AG04449 (cell line): ENCODE measurements at places on chromosomes 6 and 20.

DNA sequence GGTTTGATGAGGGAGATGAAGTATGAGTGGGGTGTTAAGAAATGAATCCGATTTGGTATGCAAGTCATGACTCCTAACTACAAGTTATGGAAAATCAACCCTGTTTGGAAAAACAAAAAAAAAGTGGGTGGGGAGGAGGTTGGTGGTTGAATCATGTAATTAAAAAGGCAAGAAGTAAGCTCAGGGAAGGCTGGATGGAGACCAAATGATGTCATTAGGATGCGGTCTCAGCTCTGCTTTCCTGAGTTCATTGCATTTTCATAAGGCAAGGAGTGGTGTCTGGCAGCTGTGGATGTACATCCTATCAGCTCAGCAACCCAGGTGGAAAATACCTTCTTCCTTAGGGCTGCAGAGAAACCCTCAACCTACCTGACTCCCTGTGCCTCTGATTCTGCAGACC lies 60.4 kb upstream of the AKAP12 start:
- DNase-seq, result peak; percentile 31

GRCh38 chr20:58854638-58855471 lies 2.3 kb downstream of the GNAS start:
- DNase-seq, result no peak

- DNase-seq, result no peak
Measured at GRCh38 chr20:10240655-10241054, 22.0 kb downstream of the SNAP25 start.

DNA sequence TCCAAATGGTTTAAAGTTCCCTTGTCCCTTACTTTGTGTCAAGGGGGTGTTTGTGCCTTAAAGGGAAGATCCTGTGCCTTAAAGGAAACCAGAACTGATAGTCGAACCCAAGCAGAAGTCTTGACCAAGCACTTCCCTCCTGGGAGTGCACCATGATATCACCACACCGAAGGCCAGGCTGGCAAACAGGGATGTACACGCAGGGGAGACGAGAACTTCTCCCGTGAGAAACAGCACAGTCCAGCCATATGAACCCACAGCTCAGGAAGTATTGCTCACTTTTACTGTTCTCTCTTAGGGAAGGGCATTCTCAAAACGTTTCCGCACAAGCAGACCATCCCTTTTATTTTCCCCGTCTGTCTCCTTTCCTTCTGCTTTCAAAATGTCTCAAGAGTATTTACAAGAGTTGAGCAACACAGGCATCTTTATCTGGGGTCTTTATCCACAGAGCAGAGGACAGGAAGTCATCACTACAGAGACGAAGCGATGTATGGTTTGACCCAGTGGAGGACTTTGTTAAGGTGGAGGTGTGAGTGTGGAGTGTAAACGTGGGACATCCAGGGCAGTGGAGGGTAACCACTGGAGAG lies 12.8 kb upstream of the SERPINB1 start:
- DNase-seq, result no peak

- DNase-seq, result no peak
Measured at GRCh38 chr6:89553431-89553830, 85.1 kb downstream of the LYRM2 start.

GRCh38 chr20:56582542-56582941 lies 46.6 kb upstream of the TFAP2C start:
- DNase-seq, result no peak

- no peak for DNase-seq
Measured at GRCh38 chr6:119313937-119314884, 35.4 kb downstream of the MAN1A1 start.

- DNase-seq, result no peak
Measured at GRCh38 chr6:129981598-129981997, 36.8 kb upstream of the L3MBTL3 start.

DNA sequence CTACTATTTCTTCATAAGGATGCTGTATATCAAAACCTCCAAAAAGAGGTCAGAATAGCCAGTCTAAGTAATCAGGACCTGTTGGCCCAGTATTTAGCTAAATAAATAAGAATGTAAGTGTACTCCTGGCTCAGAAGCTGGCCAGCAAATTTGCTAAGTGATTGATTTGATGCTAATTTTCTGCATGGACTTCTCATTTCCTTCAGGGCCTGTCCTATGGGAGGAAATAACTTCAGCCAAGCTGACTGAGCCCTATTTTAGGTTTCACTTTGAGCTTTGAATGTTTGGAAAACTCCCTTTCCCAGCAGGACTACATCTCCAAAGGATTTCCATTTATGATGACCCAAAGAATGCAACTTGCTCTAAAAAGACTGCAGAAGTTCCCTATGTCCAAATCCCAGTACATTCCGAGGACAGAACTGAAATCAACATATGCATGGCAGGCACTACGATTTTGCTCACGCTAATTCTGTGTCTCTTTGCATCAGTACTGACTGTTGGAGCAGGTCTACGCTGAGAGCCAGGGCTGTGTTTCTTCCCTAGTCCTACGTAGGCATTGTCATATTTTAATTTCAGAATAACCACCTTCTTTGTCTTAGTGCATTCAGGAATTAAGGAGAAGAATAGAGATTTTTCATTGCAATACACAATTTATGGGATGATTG lies 441.4 kb upstream of the PLCB4 start:
- DNase-seq, result no peak

DNA sequence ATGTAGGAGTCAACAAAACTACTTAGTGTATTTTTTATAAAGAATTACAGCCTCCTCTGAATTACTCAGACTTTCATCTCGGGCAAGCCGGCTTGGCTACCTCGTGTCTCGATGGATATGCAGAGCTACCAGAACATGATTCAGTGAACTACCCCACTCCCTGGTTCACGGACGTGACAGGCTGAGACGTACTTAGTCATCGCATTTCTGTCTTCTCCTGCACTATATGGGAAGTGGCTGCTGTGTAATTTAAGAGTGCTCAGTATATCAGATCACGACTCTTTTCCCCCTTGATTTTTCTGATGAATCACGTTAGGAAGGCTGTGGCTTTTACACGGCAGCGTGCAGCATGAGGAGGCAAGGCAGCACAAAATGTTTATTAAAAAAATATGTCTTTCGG lies 302.7 kb upstream of the ZFP64 start:
- DNase-seq, result peak; percentile 95

- DNase-seq, result no peak
Measured at GRCh38 chr6:18413381-18413780, 26.2 kb downstream of the RNF144B start.

- no peak for DNase-seq
Measured at GRCh38 chr6:140744659-140745320, 1370.3 kb upstream of the CITED2 start.

DNA sequence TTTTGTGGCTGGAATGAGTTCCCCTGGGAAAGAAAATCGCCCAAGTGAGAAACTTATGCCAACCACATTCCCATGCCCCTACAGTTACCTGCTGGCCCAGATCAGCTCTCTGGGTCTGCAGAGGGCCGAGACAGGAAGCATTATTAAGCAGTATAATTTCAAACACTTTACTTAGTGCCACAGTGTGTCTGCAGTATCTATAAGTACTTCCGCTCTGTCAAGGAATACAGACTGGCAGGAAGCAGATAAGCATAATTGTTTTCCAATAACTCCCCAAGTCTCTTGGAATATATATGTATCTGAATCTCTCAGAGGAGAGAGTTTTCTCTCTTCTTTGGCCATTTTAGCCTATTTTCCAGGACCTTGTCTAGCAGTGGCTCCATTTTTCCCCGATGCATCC lies 24.9 kb downstream of the SAYSD1 start:
- no peak for DNase-seq

- DNase-seq, result no peak
Measured at GRCh38 chr6:53029257-53029656, 34.2 kb upstream of the GSTA4 start.

- no peak for DNase-seq
Measured at GRCh38 chr20:44544263-44544662, 22.4 kb upstream of the SERINC3 start.

DNA sequence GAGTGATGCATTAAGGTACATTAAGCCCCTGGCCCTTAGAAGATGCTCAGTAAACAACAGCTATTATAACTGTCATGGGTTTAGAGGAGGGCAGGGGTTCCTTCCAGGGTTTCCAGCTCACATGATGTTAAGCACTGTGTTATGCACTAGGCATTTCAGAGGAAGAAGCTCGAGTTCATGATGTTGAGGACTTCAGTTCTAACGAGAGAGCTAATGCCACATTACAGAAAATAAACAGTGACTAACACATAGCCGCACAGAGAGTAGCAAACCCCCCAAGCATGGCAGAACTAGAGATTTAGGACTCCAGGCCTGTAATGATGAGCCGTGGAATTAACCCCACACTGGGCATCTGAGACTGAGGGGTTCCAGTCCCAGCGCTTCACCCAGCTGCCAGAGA lies 105.2 kb downstream of the UNC5CL start:
- no peak for DNase-seq

- no peak for DNase-seq
Measured at GRCh38 chr20:14727485-14728150, 390.2 kb upstream of the FLRT3 start.

GRCh38 chr6:71130277-71130676 lies 158.3 kb upstream of the OGFRL1 start:
- no peak for DNase-seq

DNA sequence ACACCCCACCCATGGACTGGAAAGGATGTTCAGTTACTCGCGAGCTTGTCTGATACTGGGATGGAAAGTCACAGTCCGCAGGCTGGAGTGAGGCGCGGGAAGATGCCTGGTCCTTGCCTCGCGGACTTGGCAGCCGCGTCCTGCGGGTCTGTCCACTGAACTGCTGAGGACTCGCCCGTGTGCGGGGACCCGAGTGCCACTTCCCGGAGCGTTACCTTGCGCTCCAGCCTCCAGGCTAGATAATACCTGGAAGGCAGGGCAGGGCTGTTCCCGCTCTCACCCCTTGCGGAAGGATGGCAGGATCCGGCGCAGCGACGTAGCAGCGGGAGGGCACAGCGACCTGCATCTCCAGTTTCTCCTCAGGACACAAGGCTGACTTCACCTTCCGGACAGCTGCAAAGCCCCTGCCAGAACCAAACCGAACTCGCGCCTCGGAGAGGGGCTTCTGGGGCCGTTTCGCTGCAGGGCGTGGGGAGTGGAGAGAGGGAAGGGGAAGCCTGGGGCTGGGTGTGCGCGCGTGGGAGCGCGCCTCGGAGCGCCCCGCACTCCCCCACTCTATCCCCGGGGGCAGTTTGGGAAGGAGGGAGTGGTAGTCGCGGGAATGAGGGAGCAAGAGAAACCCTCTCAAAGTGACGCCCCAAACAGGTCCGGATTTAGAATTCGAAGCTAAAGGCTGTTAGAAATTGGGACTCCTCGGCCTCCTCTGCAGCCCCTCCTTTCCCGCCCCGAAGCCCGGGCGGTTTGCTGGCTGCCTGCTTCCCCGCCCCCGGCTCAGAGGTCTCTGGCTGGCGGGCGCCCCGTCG lies at the start of gene KCNQ5:
Gene KCNQ5, plus strand, starts transcription at position 774 of the 803 bp plus-strand sequence.
- no peak for DNase-seq

- no peak for DNase-seq
Measured at GRCh38 chr6:38552121-38552520, 87.6 kb downstream of the BTBD9 start.

DNA sequence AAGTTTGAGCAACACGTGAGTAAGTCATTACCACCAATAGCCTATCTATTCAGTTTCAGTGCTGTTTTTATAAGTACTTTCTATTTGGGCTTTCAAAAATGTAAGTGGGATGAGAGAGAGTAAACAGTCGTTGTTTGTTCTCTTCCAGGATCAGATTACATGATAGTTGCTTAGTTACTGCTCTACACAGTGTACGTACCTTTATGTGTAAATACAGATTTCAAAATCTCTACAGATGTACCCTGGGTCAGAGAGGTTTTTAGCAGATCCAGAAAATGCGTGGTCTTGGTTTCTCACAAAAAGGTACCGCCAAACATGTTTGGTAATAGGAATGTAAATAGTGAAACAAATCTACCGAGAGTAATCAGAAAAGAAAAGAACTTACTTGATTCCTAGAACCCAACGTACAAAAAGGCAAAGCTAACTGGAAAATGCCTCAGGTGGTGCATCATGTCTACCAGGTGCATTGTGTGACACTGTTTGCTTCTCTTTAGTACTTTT lies 421.1 kb downstream of the BCKDHB start:
- no peak for DNase-seq

DNA sequence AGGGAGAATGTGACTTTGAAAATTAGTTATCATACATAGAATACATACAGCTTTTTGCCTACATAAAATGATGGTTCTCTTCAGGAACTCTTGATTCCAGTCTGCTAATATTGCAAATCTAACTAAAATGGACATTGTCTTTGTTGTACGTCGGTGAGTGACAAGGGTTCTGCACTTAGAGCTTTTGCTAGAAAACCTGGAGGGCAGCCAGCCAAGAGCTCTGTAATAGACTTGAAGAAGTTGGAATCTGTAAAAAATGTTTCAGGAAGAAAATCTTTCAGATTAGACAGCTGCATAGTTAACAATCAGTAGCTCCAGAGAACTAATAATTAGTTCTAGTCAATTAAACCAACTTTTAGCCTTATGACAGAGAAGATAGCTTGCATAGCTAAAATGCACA lies 138.3 kb downstream of the FLRT3 start:
- DNase-seq, result no peak

- DNase-seq, result no peak
Measured at GRCh38 chr6:73367761-73368355, 1.8 kb downstream of the OOEP start.

- DNase-seq, result no peak
Measured at GRCh38 chr6:527989-528673, 128.8 kb downstream of the HUS1B start.

DNA sequence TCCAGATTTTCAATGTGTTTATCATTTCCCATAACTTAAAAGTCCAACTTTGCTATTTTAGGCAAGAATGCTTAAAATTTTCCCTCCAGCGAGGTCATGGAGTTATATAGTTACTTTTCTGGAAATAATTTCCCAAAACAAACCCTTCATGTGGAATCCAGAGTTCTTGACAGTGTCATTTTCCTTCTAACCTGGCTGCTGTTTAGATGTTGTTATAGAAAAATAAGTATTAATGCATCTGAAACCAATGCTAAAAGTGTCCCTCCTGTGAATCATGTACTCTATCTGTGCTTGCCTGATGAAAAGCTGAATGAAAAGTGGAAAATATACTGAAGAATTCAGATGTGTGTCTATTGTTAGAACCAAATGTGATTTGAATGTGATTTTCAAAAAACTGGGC lies 245.3 kb upstream of the HSF2 start:
- DNase-seq, result no peak

- no peak for DNase-seq
Measured at GRCh38 chr20:7859356-7859802, 80.9 kb downstream of the HAO1 start.

DNA sequence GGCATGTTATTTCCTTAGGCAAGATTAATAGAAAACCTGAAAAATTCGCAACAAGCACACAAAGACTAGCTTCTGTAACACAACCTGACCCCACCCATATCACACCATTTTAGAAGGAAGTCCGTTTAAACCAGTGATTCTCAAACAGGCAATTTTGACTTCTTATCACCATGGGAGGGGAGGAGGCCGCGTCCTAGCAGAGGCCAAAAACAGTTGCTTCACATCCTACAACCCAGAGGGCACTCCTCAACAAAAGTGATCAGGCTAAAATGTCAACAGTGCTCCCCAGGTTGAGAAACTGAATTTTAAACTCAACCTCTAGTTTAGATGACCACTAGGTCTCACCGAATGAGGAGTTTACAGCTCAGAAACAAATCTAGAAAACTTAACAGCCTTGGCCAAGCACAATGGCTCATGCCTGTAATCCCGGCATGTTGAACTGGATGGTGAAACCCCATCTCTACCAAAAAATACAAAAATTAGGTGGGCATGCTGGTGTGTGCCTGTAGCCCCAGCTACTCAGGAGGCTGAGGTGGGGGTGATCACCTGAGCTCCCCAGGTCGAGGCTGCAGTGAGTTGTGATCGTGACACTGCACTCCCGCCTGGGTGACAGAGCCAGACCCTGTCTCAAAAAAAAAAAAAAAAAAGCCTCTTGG lies 3.4 kb downstream of the SNX5 start:
- no peak for DNase-seq
